ENCODE measurements at places on chromosomes 2 and 18.

GRCh38 chr2:45445037-45445436, 166.0 kb downstream of the SRBD1 start:
- no peak for DNase-seq

DNA sequence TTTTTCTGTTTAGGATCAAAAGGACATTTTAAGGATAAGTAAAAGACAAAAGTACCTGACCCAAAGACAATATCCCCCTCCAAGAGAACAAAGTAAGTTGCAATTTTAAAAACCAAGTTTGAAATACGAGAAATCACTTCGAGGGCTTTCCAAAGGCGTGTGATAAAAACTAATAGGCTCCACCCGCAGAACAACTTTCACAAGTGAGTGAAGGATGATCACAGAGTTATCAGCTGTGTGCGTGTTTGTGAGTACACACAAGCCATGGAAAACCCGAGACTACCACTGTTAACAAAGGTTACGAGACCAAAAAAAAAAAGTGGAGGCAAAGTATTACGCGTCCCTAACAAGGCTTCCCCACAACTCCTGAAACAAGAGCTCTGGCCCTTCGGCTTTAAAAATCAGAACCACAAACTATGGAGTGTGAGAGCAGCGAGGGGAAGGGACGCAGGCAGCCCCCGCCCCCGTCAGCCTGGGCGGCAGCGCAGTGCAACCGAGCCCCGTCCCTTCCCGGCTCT, 719 bp downstream of the SMAD2 start:
- no peak for DNase-seq

GRCh38 chr2:48984922-48985321, 169.4 kb downstream of the FSHR start:
- no peak for DNase-seq

DNA sequence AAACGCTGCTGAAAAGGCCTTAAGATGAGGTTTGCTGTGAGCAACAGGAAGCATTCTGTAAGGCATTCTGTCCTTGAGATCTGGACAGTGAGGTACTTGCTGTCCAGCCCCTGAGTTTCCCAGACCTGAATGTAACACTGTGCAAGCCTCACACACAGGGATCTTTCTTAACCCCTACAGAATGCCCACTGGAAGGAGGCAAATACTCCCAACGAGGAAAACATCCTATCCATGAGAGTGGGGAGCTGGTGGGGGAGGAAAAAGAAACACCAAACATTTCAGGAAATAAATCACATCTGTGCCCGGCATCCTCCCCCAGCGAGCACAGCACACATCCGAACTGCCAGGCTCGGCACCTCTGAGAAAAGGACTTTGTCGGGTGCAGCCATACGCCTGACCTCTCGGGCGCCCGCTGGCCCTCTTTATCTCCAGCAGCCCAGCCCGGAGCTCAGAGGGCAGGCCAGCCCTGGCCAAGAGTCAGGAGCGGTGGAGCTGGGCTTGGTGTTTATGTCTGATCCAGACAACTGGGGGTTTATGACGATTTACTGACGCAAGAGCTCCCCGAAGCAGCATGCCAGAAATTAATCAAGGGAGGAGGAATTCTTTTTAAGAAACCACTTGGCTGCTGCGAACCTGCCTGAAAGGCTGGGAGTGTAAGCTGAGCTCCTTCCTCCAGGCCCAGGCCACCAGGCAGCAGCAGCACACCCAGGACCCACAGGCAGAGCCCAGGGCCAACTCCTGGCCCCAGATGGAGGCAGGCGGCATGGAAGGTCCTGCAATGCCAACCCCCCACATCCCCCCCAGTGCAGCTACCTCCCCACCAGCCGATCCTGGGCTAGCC, 72.2 kb downstream of the HDAC4 start:
- DNase-seq: no peak

- no peak for DNase-seq
Observed at GRCh38 chr18:7725897-7726296, 158.8 kb downstream of the PTPRM start.

Data from GM12891 (cell line).